H7 (cell line): ENCODE measurements at places on chromosomes 3 and 15. TPM values are rescaled to one million over a fixed set of nuclear protein-coding genes. Genes with fewer than 3 reads are reported as not detected.
A peak's percentile ranks its signal among the peaks of the same experiment; 100 is the strongest.

- no peak for DNase-seq
Observed at GRCh38 chr15:68414206-68414555, 17.8 kb downstream of the ITGA11 start.

GRCh38 chr3:38829404-38829803 is 13.4 kb upstream of the SCN10A start:
- no peak for DNase-seq

DNA sequence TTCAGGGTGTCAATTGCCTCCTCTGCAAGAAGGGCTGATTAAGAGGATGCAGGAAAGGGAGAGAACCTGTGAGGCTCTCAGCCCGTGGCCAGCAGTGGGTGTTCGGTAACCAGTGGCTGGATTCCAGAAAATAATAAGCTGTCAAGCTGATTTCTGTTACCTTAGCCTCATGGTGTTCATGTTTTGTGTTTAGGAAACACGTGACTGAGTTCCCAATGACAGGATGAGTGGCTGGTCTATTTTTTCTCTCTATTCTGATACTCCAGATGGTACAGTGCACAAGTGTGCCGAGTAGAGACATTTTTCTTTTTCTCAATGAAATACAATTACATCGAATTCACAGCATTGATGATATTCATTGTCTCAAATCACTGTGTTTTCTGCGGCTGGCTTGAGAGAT is 43.6 kb downstream of the EDEM1 start:
- DNase-seq = no peak

SPSB4 gene
- total RNA-seq = 35.1 and 35.6 TPM in 2 replicates

DNA sequence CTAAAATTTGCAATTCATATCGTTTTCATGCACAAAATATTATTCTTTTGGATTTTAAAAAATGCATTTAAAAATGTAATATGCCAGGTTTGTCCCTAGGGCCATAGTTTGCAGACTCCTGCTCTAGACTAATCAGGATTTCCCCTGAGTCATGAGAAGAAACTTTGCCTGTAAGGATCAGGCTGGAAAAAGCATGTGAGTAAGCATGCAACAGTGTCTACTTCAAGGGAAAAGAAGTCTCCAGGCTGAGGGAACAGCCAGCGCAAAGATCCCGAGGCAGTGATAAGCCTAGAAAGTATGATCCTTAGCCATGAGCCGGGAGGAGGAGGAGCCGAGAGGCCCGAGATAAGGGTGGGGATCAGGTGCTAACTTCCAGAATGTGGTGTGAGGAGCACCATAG is 382.8 kb upstream of the CFAP20DC start:
- no peak for DNase-seq

- DNase-seq = no peak
Observed at GRCh38 chr3:31008994-31009393, 114.5 kb upstream of the GADL1 start.

- DNase-seq = no peak
Observed at GRCh38 chr15:72200395-72201237, 3.0 kb upstream of the GRAMD2A start.

DNA sequence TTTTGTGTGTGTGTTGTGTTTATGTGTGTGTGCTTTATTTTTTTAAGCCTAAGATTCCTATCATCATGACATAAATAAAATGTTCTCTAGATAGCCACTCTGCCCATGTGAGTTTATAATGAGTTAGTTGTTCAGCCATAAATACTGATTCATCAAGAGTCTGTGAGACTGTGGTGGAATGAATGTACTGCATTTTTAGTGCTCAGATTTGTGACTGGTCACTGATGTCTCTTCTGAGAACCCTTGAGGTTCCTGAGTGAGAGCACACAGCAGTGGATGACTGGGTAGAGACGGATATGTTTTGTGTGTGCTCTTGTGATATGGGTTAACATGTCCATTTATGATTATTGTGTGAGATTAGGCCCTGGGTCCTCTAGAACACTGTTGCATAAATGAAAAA is 51.2 kb downstream of the SETD5 start:
- DNase-seq = no peak

DNA sequence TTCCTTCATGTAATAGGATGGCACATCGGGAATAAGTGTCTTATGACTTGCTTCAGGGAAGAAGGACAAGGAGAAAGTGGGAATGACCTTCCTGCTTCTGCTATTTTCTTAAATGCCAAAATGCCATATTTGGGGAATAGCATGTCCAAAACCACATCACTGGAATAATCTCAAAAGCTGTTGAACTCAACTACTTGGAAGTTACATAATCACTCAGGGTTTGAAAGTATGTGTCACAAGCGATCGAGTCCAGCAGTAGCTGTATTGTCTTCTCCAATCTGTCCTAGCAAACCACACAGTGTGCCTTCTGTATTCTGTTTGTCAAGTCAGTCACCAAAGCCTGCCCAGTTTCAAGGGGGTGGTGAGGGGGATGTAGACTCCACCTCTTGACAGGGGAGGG is 58.3 kb upstream of the GADL1 start:
- DNase-seq = no peak

- DNase-seq = no peak
Observed at GRCh38 chr3:33046521-33046920, 50.4 kb downstream of the GLB1 start.

DNA sequence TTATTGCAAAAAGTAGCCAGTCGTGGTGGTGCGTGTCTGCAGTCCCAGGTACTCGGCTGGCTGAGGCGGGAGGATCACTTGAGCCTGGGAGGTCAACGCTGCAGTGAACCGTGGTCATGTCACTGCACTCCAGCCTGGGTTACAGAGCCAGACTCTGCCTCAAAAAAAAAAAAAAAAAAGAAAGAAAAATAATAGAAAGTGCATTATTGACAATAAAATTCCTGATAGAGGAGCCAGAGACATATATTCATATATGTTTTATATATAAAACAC is 43.6 kb upstream of the PYDC2 start:
- no peak for DNase-seq

DNA sequence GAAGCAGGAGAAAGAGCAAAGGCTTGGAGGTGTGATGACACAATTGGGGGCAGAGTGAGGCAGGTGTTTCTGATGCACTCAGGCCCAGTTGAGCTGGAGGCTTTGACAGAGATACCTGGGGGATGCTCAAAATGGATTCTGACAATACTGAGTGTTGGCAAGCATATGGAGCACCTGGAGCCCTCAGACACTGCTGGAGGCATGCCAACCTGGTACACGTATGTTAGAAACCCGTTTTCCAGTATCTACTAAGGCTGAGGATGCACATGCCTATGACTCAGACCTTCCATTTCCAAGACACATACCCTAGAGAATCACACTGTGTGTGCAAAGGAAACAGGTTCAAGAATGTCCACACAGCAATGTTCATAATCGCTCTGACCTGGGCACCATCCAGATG is 58.7 kb downstream of the WNT7A start:
- DNase-seq = no peak

SAMD7 gene
- not detected in 2 replicates for total RNA-seq

GRCh38 chr3:4850211-4850927 is 128.9 kb upstream of the BHLHE40 start:
- DNase-seq = no peak

- DNase-seq = no peak
Observed at GRCh38 chr15:76159282-76159681, 99.5 kb downstream of the TMEM266 start.

GRCh38 chr3:59772416-59773408 is 722.9 kb upstream of the CFAP20DC start:
- DNase-seq = no peak

DNA sequence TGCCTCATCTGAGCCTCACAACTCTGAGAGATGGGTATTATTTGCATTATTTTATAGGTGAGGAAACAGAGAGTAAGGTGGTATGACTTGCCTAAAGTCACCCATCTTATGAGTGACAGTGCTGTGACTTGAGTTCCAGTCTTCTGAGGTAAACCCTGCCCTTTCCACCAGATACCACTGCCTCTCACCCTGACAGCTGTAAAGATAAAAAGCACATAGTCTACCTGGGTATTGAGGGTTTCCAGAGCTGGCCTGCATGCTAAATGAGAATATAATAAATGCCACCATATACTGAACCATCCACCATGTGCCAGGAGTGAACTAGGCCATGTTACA is 25.6 kb downstream of the RASGRP1 start:
- no peak for DNase-seq

SEMA7A gene
- total RNA-seq = 26.8 and 36.0 TPM in 2 replicates

- DNase-seq = no peak
Observed at GRCh38 chr3:146777941-146778340, 172.8 kb upstream of the PLSCR5 start.

DNA sequence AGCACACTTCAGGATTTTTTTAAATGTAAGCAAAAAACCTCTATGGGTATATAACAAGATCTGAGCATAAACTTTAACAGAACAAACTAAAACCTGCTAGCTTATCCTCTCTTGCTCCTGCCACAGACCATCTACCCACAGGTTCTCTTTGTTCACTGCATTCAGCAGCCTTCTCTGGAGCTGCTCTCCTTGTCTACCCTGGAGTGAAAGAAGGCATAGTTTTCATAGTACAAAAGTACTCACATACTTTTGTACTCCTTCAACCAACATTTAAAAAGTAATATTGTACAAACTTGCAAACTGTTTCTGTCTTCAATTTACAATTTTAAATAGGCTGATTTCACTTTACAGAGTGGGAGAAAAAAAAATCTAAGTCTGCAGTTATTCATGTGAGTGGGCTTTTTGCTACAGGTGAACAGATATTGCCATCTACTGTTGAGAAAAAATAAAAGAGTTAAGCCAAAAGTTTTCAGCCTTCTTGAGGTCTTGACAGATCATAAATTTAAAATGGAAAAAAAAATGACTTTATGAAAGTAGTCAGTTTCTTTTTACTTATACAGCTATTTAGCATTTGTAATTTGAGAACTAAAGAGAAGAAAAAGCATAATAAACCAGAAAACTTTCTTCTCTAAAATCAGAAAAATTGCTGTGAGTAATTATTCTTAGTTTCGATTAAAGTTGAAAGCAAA is 20.4 kb downstream of the TERC start:
- DNase-seq = peak; percentile 50

DNA sequence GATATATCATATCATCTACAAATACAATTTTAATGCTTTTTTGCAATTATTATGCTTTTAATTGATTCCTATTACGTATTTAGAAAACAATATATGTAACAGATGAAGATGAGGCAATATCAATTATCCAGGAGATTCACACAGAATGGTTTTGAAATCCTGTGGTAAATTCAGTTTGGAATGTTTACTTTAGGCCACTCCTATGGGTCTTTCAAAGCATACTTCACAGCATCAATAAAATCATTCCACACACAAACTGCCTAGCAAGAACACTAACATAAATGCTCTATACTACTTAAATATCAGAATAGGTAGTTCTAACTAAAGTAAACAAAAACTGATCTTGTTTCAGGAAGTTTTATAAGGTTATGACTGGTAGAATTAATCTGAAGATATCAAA is 90.5 kb downstream of the FAM227B start:
- DNase-seq = no peak

DNA sequence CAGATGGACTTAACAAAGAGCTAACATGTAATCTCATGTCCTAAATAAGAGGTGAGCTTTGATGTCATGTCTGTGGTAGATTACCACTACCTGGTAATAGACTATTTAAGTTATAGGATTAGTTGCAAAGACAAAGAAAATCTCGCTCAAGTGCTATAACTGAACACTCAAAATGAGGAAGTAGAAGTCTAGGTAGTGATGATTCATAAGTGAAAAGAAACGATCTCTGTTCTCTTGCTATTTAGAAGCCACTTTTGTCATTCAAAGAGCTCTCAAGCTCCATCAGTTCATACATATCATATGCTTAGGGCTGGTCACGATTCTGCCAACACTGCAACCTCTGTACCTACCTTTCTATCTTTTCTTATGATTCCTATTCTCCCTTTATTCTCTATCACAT is 110.9 kb downstream of the EDEM1 start:
- DNase-seq = no peak

ACKR2 gene
- total RNA-seq = not detected in 2 replicates

GRCh38 chr3:1228289-1228688 is 135.5 kb downstream of the CNTN6 start:
- no peak for DNase-seq

- DNase-seq = no peak
Observed at GRCh38 chr3:40169983-40170382, 139.5 kb upstream of the EIF1B start.

DNA sequence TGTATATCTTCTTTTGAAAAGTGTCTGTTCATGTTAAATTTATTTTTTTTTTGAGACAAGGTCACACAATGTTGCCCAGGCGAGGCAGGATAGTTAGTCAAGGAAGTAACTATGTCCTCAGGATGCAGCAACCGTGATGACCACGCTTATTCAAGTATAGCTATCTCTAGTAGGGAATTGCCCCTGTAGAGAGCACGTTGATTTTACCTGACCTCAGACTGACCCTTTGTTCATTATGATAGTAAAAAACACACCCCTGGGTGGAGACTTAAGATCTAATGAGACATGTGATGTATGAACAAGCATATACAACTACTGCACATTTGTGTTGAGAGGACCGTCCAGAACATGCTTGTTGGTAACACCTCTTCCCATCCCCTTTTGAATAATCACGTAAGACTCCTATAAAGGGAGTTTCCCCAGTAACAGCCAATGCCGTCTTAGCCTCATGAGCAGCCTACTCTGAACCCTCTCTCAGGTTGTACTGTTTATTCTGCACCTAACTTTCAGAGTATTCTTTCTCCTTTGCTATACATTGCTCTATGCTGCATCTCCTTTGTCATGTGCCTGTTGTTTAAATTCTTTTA is 32.9 kb downstream of the ZNF621 start:
- no peak for DNase-seq

DNA sequence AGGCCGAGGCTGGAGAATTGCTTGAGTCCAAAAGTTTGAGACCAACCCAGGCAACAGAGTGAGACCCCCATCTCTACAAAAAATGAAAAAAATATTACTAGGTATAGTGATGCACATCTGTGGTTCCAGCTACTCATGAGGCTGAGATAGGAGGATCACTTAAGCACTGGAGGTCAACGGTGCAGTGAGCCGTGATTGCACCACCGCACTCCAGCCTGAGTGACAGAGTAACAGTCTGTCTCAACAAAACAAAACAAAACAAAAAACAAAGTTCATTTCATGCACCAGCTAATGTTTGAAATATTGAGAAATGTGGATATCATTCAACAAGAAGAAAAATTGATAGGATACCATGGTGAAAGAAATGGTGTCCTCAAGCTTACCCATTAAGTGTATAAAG is 450.5 kb upstream of the TPRG1 start:
- no peak for DNase-seq
